ENCODE measurements at places on chromosomes 1 and 21. TPM values are rescaled to one million over a fixed set of nuclear protein-coding genes. Genes with fewer than 3 reads are reported as not detected.
A peak's percentile ranks its signal among the peaks of the same experiment; 100 is the strongest.

The DONSON gene
- polyA plus RNA-seq = 12.7 TPM

DNA sequence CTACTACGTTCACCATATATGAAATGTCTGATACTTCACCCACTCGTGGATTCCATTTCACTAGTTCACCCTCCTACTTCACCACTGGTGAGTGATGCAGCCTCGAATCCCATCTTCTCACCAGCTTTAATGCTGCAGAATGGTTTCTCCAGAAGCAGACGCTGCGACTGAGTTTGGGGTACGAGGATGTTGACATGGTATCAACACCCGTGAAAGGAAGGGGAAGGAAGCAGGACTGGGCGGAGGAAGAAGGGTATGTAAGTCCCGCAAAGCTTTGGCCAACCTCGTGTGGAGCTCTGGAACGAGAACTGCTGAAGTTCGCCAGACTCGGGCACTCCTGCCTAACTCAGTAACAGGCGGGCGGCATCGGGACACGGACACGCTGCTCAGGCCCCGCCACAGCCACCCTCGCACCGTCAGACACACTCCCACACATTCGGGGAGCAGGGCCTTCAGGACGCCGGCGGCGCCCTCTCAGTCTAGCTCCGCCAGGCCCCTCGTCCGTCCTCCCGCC lies 833 bp upstream of the DIP2A start:
- DNase-seq = no peak

DNA sequence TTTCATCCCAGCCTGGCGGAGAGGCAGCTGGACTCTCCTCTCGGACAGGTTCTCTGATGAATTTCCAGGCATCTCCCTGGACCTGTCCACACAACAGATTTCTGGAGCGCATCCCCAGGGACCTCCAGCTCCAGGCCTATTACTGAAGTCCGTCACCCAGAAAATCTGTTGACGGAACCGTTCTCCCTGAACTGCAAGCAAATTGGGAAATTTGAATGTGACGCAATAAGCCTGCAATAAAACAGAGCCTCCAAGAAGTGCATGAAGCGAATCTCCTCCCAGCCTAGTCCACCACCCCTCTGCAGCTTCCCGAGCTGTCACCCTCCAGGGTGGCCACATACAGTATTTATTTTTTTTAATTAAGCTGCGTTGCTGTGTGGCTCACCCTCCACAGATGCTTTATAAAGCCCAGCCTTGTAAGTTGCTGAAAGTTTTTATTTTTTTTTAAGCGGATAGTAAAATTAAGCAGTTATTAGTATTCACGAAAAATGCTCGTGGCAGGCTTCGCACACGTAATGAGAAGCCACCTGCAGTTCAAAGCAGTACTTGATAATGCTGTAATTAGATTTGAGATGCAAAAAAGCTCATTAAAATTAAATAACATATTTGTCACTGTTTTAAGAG lies 173.3 kb downstream of the CAMTA1 start:
- no peak for DNase-seq

- DNase-seq = no peak
Measured at GRCh38 chr1:154843636-154844296, 26.3 kb downstream of the KCNN3 start.

DNA sequence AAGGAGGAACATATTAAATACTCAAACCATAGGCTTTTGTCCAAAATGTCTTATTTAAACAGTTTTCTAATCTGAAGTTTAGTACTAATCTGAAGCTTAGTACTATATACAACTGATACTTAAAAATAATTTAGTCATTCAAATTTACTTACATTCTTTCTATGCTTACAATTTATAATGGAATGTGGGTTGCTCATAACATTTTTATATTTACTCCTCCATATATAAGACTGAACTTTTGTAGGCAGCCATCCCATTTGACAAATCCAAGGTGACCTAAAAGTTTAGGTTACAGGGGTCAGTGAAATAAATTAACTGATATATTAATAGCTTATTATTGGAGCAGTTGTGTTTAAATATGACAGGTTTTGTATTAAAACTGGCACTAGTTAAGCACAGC lies 570.6 kb downstream of the DPYD start:
- no peak for DNase-seq

DNA sequence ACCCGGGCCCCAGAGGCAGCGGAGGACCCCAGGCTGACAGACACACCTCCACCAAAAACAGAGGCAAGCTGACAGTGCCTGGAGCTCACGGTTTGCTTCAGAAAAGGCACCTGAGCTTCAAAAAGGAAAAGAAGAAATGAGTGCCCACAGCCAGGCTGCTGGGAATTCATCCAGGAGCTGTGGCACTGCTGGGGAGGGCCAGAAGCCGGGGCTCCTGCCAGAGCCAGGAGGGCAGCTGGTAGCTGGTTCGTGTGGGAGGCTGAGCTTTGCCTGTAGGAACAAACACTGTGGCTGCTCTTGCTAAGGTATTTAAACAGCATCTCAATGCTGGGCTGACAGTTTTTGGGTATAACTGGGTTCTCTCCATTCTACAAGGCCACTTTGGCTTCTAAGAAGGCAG lies 19.5 kb downstream of the KCNJ6 start:
- DNase-seq = no peak

The BROX gene
- polyA plus RNA-seq = 6.4 TPM

DNA sequence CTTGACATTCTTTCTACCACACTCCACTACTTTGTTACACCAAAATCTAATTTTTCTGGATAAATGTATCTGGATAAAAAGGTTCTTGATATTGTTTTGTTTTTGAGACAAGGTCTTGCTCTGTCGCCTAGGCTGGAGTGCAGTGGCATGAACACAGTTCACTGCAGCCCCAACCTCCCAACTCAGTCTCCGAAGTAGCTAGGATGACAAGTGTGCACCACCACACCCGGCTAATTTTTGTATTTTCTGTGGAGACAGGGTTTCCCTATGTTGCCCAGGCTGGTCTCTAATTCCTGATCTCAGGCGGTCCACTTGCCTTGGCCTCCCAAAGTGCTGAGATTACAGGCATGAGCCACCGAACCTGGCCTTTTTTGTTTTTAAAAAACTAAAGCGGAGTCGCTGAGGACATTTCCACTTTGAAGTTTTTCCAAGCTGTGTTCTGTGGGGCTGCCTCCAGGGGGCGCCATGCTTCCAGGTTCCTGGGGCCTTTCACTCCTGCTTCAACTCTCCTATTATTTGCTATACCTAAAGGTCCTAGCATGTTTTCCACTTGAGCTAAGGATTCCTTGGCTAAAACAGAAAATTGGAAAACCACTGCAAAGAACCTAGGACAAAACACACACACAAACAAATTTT lies 14.1 kb upstream of the NCMAP start:
- no peak for DNase-seq

DNA sequence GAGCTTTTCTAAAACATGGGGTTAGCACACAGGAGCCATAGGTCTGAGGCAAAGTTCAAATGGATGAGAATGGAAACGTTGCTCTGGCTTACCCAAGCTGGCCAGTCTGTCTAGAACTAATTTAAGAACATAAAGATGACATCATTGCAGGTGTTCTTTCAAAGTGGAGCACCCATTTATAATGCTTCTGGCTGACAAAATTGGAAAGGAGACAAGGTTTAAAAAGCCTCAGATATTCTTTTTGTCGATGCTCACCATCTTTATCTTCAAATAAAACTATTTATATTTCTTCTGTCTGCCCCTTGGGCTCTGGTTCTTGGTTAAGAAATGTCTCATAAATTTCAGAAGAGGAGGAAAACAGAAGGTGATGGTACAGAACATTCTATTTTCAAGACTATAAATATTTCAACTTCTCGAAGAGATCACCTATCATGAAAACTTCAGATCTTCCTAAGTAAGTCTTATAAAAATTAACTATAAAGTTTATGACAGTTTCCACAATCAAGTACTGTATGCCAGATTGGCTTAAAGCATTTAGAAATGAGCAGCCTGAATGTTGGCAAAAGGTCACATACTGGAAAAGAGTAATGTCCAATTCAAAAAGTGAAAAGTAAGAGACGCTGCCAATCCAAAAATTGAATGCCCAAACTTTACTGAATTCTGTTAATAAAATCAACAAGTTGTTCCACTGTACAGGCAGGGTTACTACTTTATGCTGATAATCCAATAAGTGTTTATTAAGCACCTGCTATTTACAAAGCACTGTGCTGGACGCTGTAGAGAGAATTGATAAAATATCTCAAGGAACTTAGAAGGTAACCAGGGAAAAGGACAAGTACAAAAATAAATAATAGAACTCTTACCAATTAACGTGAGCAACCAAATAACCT lies 92.0 kb downstream of the ETS2 start:
- no peak for DNase-seq

GRCh38 chr21:29308456-29308783 lies 9.7 kb downstream of the BACH1 start:
- no peak for DNase-seq

DNA sequence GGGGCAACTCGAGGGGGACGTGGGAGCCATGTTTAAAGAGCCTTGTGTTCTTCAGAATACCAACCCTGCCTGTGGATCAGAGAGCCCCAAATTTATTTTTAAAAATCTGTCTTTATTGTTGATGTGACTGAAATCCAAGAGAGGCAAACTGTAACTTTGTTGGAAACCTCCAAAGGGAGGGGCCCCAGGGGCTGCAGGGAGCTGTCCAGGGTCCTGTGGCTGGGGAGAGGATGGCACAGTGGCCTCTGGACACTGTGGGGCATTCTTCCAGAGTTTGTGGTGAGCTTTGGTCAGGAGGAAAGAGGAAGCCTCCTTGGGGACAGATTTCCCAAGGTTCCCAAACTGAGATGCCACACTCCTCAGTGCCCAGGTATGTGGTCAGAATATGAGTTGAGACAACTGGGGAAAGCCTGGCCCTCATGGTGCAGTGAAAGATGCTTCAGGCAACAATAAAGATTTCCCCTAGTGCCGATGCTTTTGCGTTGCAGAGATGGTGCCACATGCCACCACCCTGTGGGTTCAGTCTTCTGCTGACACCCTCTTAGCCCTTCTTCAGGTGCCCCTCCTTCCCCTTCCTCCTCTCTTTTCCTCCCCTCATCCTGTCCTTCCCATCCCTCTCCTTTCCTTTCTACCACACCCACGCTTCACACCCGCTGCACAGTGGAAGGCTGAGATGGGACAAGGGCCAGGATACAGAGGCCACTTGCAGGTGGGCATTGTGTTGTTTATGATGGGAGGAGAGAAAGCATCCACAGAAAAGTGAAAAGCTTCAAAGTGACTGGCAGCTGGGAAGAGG lies 122.1 kb downstream of the UCK2 start:
- no peak for DNase-seq

GRCh38 chr1:202681736-202682420 lies 28.4 kb downstream of the SYT2 start:
- no peak for DNase-seq

- DNase-seq = no peak
Measured at GRCh38 chr21:36973986-36974850, 7.7 kb upstream of the HLCS start.

DNA sequence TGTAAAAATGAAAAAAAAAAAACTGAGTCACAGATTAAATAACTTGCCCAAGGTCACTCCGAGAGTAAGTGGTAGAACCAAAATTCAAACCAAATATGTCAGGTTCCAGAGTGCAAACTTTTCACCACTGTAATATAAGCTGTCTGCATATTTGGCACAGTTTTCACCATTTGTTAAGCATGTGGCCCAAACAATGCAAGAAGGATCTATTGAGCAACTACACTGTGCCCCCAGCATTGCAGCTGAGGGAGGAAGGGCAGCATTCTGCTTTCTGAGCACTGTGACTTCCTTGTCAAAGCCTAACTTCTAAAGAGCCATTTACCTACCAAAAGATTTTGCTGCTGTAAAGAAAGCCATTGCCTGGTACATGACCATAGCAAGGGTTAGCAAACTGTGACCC lies 133.4 kb downstream of the SYT2 start:
- peak; percentile 72 for DNase-seq

GRCh38 chr1:207835958-207836357 lies 75.0 kb downstream of the CD34 start:
- no peak for DNase-seq

GRCh38 chr1:223429821-223430220 lies 36.6 kb downstream of the CCDC185 start:
- no peak for DNase-seq

The CLEC20A gene
- not detected for polyA plus RNA-seq

- DNase-seq = no peak
Measured at GRCh38 chr1:49059087-49059486, 282.4 kb upstream of the BEND5 start.

DNA sequence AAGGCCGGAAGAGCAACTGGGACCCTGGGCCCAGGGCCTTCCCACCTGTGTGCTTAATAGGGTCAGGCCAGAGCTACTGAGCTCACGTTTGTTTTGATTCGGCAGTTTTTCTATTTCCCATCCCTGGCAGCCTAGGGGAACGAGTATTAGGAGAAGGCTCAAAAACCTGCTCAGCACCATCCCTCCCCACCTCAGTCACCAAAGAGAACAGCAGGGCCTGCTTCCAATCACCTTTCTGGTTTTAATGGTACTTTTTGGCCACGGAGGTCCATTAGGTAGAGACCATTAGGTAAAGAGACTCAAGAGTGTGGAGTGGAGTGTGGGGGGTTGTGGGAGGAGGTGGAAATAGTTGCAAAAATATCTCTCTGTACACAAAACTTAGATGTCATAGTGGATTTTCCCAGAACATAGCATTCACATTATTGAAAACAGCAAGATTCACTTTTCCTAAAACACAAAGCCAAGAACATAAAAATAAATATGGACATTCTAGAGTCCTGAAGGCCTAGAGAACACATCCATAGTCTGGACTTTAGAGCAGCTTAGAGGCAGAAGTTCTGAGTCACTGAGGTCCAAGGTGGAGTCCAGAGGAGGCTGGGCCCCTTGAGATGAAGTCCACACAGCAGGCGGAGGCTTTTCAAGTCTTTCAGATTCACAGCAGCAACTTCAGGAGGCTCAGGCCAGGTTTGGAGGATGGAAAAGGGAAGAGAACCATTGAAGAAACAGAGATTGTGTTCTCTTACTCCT lies 19.5 kb downstream of the NUAK2 start:
- DNase-seq = no peak

DNA sequence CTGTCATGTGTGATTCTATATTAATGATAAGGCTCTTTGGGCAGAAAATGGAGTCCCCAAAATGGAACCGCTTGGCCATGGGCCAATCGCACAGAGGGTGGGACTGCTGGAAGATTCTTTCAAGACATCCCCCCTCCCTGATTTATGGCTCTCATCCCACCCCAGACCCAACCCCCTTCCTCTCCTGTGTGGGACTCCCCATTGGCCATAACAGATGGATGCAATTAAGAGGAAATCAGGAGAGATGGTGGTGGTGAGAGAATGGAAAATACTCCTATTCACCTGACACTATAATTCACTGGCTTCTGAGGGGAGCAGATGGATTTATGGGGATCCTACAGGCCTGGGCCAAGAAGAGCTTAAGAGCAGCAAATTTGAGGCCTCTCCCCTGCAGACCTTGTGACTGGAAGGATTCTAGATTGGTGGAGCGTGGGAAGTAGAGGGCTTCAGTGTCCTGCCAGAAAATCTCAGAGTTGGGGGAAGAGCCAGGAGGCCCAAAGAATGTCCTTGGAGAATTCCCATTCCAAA lies 1.7 kb downstream of the IGFN1 start:
- no peak for DNase-seq

- DNase-seq = no peak
Measured at GRCh38 chr1:185049670-185050069, 4.3 kb downstream of the RNF2 start.

DNA sequence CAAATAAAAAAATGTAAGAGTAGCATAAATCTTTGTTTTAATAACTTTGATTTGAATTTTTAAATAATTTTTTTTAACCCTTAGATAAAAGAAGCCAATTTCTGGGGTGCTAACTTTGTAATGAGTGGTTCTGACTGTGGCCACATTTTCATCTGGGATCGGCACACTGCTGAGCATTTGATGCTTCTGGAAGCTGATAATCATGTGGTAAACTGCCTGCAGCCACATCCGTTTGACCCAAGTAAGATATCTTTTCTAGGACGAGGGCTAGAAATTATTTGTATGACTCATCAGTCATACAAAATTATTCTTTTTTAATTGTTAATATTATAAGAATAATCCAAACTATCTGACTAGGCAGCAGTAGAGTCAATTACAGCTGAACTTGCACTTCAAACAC lies 71.2 kb downstream of the GPR161 start:
- no peak for DNase-seq

The LYPD8 gene
- polyA plus RNA-seq = not detected

All from BJ (cell line).